ENCODE measurements at places on chromosomes 13 and 19. TPM values are rescaled to one million over a fixed set of nuclear protein-coding genes. Genes with fewer than 3 reads are reported as not detected.

CNN1 gene
- not detected for total RNA-seq

OR10H3 gene
- not detected for total RNA-seq

RXFP2 gene
- total RNA-seq = not detected

PSMC4 gene
- 85.9 TPM for total RNA-seq

LILRB1 gene
- 0.10 TPM for total RNA-seq

CGB1 gene
- total RNA-seq = not detected
